ENCODE measurements at places on chromosomes 12 and 14.

DNA sequence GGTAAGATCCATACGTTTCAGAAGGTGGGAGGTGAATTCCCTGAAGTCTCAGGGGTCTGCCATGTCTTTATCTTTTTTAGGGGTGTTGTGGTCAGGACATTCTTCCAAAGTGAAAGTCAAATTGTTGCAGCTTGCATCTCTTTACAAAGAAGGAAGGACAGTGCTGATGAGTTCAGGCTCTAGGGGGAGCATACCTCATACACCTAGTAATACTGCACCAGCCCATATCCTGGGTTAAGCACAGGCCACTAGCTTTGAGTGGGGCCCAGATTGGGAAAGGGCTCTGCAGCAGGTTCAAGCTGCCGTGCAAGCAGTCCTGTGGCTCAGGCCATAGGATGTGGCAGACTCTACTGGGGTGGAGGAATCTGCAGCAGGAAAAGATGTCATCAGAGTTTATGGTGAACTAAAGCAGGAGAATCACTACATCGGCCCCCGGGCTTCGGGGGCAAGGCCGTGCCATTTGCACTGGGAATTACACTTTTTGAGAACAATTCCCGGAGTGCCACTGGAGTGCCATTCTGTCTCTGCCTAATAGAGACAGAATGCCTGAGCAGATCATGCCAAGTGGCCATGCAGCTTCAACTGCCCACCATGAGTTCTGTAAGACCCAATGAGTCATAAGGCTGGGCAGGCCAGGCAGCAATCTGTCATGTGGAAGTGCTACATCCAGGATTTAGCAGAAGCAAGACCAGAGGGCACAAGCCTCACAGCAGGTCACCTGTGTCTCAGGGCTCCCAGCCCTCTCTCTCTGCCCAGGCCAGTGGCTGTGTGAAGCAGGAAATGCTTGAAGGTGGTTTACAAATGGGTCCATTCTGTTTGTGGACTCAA is 32.3 kb downstream of the DIO3 start:
- no peak for DNase-seq

- DNase-seq = no peak
Observed at GRCh38 chr12:99427104-99427503, 220.4 kb upstream of the GARIN6 start.

DNA sequence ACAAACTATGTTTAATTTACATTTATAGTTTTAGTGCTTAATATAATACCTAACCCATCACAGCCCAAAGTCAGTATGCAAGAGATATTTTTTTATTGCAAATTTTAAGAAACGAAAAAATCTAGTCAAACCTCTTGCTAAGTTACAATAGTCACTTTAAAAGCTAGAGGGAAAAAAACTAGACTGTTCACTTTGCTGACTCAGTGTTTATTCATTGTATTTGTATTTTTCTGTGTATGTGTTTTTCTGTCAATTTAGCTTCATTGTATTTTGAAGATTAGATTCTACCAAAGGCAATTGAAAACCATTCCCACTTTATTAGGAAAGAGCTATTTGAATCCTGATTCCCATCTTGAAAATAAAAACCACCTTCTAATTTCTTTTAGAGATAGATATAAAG is 891.5 kb downstream of the SLC16A7 start:
- no peak for DNase-seq

DNA sequence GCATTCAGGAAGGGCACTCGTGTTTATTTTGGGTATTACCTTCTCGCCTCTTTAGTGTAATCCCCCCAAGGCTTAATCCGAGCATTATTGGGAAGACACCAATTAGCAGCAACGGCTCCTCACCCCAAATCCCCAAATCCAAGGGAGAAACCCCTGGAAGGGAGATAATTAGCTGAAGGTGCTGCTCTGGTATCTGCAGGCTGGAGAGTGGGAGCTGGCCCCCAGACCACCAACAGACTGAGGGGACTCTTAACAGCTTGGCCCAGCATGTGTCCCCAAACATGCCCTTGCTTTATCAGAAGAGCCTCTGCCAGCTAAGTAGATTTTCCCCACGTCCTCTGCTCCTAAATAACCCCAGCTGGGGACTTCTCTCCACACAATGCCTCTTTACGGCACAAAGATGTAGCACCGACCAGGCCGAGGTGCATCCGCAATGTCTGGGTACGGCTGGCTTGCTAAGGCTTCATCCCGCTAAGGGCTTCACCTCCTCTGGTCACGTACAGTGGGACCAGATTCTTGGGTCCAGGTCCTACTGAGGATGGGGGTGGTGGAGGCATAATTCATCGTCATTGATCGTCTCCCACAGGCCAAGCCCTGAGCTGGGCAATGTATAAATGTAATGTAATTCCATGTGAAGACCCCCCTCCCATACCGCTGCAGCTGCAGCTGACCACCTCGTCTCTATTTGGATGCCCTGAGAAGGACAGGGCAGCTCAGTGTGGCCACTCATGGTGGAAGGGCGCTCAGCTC is 123.7 kb upstream of the GSC start:
- DNase-seq = no peak

DNA sequence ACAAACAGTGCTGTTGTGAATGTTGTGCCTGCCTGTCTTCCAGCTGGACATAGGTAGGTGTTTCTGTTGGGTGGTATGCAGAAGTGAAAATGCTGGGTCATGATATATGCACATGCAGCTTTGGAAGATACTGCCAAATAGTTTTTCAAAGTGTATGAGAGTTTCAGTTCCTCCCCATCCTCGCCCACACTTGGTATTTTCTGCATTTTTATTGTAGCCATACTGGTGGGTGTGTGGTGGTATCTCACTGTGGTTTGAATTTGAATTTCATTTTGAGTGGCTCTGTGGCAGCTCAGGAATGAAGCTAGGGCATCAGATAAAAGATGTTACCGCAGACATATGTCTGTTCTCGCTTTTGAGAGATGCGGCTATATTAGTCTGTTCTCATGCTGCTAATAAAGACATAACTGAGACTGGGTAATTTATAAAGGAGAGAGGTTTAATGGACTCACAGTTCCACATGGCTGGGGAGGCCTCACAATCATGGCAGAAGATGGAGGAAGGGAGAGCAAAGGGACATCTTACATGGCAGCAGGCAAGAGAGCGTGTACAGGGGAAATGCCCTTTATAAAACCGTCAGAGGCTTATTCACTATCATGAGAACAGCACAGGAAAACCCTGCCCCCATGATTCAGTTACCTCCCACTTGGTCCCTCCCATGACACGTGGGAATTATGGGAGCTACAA is 183.1 kb downstream of the CAND1 start:
- no peak for DNase-seq
